ENCODE measurements at places on chromosomes 2 and 18. TPM values are rescaled to one million over a fixed set of nuclear protein-coding genes. Genes with fewer than 3 reads are reported as not detected.

The LTBP1 gene
- 0.14 TPM for total RNA-seq

DNA sequence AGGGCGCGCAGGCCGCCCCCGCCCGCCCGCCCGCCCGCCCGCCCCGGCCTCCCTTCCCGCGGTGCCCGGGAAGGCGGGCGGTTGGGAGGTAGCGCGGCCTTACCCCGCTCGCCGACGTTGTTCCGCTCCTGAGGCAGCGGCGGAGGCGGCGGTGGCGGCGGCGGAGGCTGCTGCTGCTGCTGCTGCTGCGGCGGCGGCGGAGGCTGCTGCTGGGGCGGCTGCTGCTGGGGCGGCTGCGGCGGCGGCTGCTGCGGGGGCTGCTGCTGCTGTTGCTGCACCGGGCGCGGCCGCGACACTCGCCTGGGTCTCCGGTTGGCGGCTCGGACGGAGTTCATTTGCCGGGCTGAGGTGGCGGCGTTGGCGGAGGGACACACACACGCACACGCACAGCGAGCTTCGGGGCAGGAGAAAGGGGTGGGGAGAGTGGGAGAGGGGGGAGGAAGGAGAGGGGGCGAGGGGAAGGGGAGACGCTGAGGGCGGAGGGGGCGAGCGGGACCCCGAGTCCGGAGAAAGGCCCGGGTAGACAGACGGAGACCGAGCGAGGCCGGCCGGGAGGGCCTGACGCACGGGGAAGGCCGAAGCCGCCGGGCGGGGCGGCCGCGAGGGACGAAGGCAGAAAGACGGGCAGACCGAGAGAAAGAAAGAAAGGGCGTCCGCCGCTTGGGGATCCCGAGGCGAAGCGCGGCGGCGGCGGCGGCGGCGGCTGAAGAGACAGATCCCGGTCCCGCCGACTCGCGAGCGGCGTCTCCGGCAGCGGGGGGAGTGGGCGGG lies 727 bp downstream of the FBXO11 start:
- peak overlapping the region; percentile 96 for H3K27ac ChIP-seq
- peak overlapping the region; percentile 86 for H3K4me3 ChIP-seq
- peaks cover 7% of the 10 kb centered on the region for H3K36me3 ChIP-seq
- H3K27me3 ChIP-seq, result no peaks in the 10 kb centered on the region
- peaks cover 29% of the 10 kb centered on the region for H3K4me1 ChIP-seq

- no peak overlapping the region for H3K4me3 ChIP-seq
- peaks cover 5% of the 10 kb centered on the region for H3K4me1 ChIP-seq
- peaks cover 15% of the 10 kb centered on the region for H3K27me3 ChIP-seq
- no peaks in the 10 kb centered on the region for H3K36me3 ChIP-seq
- DNase-seq, result no peak
- no peak overlapping the region for H3K27ac ChIP-seq
Measured at GRCh38 chr2:71603311-71603811, 150.0 kb downstream of the DYSF start.

DNA sequence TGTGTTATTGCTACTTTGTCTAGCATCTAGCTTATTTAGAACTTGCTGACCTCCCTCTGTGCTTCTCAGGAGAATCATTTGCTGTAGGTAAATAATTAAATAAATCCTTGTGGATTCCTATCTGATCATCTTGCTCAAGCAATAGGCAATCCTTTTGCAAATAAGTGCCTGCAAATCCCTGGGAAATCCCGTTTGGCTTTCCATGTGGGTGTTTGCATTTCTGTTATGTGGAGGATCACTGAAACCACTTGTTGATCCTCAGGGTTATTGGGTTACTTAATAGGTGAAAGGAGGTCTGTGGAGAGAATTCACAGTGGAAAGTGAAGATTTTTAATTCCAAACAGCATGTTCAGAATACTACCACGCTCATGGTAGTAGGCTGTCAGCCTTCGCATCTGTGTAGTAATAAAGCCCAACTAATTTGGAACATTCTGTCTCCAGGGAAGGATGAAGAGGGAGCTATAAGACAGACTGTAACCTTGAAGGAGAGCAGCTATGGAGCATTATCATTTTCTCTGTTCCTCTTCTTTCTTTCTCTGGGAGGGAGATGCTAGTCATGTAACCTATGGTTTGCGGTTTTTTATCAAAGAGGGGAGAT lies 72.5 kb downstream of the GULP1 start:
- no peaks in the 10 kb centered on the region for H3K4me1 ChIP-seq
- H3K36me3 ChIP-seq, result no peaks in the 10 kb centered on the region
- H3K4me3 ChIP-seq, result no peak overlapping the region
- H3K27me3 ChIP-seq, result peaks cover 3% of the 10 kb centered on the region
- H3K27ac ChIP-seq, result no peak overlapping the region

The POTEI gene
- total RNA-seq, result not detected

The FARSB gene
- total RNA-seq, result 46.8 TPM

The LBH gene
- 71.4 TPM for total RNA-seq

The VIL1 gene
- total RNA-seq, result not detected

DNA sequence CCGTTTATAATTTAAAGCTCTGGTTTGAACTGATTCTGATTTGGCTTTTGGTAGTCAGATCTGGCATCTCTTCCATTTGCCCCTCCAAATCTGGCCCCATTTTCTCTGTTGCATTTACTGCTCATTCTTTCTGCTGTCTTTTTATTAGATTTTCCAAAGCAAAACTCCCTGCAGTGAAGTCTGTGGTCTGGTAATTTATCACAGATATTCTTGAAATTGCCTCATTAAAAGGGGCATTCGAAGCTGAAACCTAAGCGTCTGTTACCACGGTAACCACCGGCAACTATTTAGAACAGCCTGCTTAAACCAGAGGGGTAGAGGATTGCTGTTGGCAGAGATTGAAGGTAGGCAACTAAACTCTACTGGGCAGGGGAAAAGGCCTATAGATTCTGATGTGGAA lies 111.5 kb upstream of the UPP2 start:
- no peak overlapping the region for H3K4me3 ChIP-seq
- no peaks in the 10 kb centered on the region for H3K36me3 ChIP-seq
- no peak overlapping the region for H3K27ac ChIP-seq
- H3K4me1 ChIP-seq, result no peaks in the 10 kb centered on the region
- no peaks in the 10 kb centered on the region for H3K27me3 ChIP-seq

GRCh38 chr2:221399183-221399582 lies 172.9 kb downstream of the EPHA4 start:
- H3K27me3 ChIP-seq, result no peaks in the 10 kb centered on the region
- no peaks in the 10 kb centered on the region for H3K4me1 ChIP-seq
- no peak overlapping the region for H3K27ac ChIP-seq
- DNase-seq, result no peak

The DSG1 gene
- total RNA-seq, result not detected

DNA sequence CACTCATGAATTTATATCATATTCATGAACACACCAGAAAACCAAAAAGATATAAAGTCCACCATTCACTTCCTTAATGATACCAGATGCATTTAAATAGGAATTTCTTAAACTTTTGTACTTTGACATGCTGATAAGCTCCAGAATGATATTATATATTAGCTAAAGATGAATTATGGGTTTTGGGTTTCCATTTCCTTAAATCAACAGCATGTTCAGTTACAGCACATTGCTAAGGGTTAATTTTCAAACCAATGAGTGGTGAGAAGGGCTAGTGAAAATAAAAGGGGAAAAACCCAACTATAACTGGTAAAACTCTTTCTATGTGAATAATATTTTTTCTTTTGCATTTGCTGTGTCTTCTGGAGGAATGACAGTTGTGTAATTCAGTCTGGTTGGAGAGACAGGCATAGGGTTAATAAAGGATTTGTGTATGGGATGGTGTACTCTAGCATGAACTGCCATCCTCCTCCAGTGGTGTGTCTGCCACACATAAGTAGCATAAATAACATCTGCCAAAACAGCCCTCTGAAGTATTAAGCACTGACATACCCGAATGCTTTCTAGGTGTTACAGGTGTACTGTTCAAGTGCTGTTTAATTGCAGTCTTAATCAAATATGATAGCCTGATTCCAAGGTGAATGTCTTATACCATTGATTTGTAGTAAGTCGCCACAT lies 19.3 kb upstream of the CPS1 start:
- H3K4me3 ChIP-seq, result no peak overlapping the region
- no peak for DNase-seq
- H3K36me3 ChIP-seq, result no peaks in the 10 kb centered on the region

- no peaks in the 10 kb centered on the region for H3K36me3 ChIP-seq
- DNase-seq, result no peak
- no peaks in the 10 kb centered on the region for H3K27me3 ChIP-seq
- no peak overlapping the region for H3K4me3 ChIP-seq
Measured at GRCh38 chr2:158762336-158762735, 32.8 kb upstream of the DAPL1 start.

DNA sequence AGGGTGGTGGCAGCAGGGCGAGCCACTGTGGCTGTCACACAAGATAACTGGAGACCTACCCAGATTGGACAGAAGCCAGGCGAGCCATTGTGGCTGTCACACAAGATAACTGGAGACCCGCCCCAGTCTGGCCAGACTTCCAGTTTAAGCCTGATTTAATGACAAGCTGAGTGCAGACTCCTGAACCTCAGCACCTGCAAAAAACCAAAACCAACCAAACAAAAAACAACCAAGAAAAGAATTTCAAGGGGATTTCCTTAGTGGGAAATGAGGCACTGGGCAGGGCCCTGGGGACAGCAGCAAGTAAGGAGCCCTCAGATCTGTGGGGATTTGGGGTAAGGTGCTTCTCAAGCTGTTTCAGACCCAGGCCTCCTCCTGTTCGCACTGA lies 95.2 kb upstream of the BOD1L2 start:
- no peaks in the 10 kb centered on the region for H3K36me3 ChIP-seq
- H3K4me3 ChIP-seq, result no peak overlapping the region
- DNase-seq, result no peak
- H3K4me1 ChIP-seq, result no peaks in the 10 kb centered on the region

The CHCHD5 gene
- total RNA-seq, result 43.5 TPM

GRCh38 chr18:24051031-24051947 lies 36.7 kb downstream of the TTC39C start:
- H3K36me3 ChIP-seq, result no peaks in the 10 kb centered on the region
- peaks cover 75% of the 10 kb centered on the region for H3K4me1 ChIP-seq
- H3K4me3 ChIP-seq, result peak overlapping the region; percentile 5
- peak overlapping the region; percentile 72 for H3K27ac ChIP-seq
- no peak for DNase-seq

DNA sequence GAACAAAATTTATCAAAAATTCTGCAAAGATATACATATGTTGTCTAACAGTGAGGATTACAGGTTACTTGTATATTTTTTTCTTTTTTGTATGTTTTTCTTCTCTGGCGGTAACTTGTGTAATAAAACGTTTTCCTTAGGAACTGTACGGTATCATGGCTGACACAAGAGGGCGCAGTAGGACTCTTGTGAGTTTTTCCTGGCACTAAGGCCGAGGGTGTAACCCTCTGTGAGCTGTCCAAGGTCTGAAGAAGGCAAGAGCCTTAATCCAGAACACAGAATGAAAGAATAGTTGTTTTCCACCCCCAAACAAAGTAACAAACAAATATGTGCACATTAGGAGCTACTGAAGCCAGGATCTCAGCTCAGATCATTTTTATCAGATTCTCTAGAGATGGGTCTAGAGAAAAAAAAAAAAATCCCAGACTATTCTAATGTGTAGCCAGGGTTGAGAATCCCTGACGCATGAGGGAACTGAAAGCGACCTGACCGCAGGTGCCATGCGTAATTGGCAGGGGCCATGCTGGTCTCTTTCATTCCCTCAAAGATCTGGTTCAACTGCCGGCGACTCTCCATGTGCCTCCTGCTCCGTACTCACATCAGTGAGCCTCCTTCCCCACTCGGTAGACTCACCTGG lies 27.0 kb downstream of the TMEM200C start:
- H3K27ac ChIP-seq, result no peak overlapping the region
- peaks cover 9% of the 10 kb centered on the region for H3K27me3 ChIP-seq
- no peaks in the 10 kb centered on the region for H3K36me3 ChIP-seq
- peak; percentile 70 for DNase-seq
- no peak overlapping the region for H3K4me3 ChIP-seq

The SP5 gene
- total RNA-seq, result not detected

- no peak overlapping the region for H3K27ac ChIP-seq
- peaks cover 58% of the 10 kb centered on the region for H3K36me3 ChIP-seq
- peak; percentile 70 for DNase-seq
- no peaks in the 10 kb centered on the region for H3K27me3 ChIP-seq
Measured at GRCh38 chr2:237774811-237775553, 23.6 kb upstream of the RBM44 start.
